Activated T-helper 1 cell treated with anti-CD3 and anti-CD28 coated beads, Interleukin-12 subunit alpha, Interleukin-12 subunit beta, Interleukin-2, Interleukin-4 antibody, amounts not matched to agents 30 ng/mL and 10 ng/mL and 1 ng/mL, durations not matched to agents 14 hours and 24 hours and 36 hours (primary cell): ENCODE measurements at places on chromosomes 7 and 10.

GRCh38 chr10:120387326-120387725 lies 69.7 kb upstream of the PLPP4 start:
- DNase-seq: no peak

DNA sequence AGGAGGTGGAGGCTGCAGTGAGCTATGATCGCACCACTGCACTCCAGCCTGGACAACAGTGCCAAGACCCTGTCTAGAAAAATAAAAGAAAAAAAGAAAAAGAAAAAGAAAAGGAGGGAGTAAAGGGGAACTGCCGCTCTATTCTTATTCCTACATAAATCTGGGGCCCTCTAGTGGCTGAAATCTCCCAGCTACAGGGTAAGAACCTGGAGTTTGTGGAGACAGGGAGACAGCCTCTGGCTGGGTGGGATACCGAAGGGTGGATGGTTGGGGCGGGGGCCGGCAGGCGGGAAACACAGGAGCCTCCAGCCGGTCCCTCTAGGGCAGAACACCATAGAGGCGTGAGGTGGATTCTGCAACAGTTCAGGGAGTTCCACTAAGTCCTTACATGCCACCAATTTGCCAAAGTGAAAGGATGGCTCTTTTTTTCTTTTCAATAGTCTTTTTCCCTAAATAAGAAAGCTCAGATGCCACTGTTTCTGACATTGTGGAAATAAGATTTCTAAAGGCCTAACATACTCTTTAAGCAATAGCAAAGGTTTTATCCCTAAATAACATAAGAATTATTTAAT lies 117.3 kb downstream of the SVIL start:
- no peak for DNase-seq

GRCh38 chr10:31130406-31130805 lies 98.7 kb upstream of the ZNF438 start:
- no peak for DNase-seq

GRCh38 chr7:116242178-116242577 lies 31.8 kb downstream of the TES start:
- DNase-seq: no peak

DNA sequence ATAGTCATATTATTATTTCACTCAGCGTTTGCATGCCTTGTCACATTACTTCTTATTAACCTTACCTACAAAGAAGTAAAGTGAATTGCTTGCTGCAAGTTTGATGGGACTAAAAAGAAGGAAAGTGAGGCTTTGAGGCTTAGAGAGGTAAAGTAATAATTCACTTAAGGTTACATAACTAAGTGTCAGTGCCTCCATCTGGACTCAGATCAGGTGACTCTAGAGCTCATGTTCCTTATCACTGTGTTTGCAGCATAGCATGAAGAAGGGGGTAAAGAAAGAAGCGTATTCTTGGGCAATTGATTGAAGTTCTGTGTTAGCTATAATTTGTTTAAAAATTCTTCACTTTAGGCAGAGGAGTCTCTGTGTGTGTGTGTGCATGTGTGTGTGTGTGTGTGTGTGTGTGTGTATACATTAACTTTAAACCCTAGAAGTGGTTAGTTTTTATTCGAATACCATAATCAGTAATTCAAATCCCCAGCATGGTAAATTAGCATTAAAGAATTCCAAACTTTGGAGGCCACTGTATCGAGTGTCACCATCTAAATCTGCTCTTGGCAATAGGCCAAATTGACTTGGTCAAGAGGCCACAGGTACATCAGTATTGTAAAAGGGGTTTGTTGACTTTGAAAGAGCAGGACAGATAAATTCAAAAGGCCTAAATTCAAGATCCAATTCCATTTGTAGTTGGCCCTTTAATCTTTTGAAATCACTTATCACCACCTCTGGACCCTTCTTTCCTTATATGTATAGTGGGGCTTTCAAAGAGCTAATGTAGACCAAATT lies 2.2 kb upstream of the PON3 start:
- no peak for DNase-seq

DNA sequence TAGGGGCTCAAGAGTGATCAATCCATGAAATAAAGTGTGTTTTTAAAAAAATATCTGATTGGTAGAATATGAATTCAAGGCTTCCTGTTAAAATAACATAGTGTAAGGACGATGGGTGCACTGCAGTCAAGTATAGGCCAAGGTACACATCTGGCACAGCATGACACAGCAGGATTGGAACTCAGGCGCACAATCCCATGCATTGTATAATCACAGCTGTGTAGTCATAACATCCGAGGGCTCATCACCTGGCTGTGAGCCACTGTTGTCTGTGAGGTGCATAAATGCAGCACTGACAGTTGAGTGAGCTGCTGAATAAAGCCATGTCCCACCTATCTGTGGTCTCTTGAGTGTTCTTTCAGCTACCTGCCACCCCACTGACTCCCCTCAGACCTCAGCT lies 142.3 kb upstream of the HPS1 start:
- DNase-seq: no peak

- DNase-seq: no peak
Observed at GRCh38 chr7:7996568-7996967, 28.0 kb downstream of the GLCCI1 start.

GRCh38 chr7:50367100-50367499 lies 62.6 kb downstream of the IKZF1 start:
- no peak for DNase-seq
